NCI-H524 (cell line): ENCODE measurements at places on chromosomes 2 and 18.
A peak's percentile ranks its signal among the peaks of the same experiment; 100 is the strongest.

DNA sequence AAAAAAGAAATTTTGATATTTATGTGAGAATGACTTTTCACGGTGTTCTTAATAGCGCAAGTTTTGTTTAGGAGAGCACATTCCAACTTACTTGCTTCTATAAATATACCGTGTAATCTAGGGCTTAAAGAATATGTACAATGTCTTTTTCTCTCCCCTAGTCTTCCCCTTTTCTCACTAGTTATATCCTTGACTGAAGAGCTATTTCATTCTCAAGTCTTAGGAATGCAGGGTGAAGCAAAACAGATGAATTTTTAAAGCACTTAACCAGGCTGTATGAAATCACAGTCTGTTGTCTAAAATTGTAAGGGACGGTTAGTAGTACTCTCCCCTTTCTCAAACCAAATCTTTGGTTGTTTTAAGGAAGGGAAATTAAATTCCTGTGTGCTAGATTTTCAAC, 29.6 kb upstream of the SLC30A6 start:
- no peak for DNase-seq

GRCh38 chr18:80129672-80130367, 20.8 kb downstream of the ADNP2 start:
- no peak for DNase-seq

DNA sequence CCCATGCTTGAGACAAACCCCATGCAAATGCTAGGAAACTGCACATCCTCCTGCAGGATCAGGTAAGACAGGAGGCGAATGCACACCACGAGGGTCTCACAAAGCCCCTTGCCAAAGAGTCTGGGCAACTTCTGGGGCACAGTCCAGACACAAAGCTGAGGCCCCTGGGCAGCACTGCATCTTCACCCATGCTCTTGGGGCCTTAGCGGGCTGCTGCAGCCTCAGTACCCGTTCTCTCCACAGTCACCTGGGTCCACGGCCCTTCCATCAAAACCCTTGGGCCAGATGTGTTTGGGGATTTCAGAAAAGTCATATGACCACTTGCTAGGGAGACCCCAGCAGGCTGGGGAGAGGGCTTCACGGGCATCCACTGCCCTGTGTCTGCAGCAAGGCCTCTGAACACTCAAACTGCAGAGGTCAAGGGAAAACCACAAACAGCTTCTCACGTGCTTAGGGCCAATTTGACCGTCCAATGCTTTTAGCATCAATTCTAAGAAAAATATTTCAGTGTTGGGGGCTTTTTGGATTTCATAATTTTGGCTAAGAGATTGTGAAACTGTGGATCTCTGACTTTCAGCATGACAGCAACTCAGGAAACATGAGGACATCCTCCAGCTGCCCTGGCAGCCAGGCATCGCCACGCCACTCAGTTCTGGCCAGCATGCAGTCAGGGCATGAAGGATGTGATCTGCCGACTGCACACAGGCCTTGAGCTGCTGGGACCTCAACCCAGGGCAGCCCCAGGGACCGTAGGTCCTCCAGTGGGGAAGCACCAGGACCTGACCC, 20.0 kb downstream of the PASK start:
- DNase-seq = no peak

DNA sequence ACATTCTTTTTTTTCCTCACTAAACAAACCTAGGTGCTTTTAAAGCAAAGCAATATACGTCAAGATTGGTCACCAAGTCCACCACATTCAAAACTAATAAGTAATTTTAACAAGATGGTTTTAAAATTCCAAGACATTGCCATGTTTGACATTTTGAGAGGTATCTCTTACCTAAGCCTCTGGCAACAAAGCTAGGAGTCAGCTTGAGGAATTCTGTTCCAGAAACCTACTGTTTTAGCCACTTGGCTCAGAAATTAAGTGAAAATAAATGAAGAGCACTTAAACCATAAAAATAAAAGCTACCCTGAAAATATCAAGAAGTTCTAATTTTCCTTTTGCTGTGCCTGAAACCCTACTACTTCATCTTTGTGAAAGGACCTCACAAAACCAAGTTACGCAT, 30.0 kb upstream of the CHMP3 start:
- DNase-seq = no peak

DNA sequence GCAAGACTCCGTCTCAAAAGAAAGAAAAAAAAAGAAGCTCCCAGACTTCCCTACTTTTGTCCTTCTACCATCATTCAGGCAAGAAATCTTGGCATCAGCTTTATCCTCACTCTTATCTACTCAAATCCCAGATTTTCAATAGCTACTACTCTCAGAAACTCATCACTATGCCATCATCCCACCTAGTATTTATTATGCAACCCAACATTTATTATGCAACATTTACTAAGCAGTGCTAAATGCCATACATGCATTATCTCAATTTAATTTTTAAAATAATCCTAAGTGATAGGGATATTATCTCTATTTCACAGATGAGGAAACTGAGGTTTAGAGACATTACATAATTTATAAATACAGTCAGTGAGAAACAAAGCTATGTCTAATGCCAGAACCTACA, 4.1 kb downstream of the USP37 start:
- no peak for DNase-seq

DNA sequence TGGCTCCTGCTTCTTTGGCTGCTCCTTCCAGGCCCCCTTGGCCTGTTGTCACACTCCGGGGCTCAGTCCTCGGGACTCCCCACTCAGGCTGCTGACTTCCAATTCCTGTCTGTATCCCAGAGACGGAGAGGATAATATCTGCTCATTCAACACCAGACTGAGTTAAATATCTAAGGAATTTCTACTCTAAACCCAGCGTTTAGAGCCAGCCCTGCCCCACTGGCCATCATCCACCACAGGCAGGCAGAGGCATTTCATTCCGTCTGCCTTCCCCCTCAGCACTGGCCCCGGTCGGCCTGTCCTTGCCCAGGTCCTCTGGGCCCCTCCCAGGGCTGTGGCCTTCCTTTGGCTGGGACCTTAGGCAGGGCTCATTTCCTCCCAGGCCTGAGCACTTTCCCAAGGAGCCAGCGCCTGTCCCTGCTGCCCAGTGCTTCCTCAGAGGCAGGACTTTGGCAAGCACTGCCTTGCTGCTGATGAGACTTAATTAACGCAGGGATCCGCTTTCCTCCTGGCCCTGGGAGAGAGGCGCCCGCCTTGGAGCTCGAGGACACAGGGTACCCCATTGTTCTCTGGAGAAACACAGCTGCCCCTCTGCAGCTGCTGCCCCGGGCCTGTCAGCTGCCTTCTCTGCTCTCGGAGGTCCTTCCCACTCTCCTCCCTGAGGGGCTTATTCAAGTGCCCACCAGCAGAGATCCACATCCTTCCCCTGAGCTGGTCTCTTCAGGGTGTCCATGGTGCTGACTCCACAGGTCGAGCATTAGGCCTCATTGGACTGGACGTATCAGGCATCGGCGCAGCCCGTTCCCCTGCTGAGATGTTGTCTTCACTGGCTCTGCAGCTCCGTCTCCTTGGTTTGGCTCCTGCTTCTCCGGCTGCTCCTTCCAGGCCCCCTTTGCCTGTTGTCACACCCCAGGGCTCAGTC, 42.8 kb downstream of the ATOH8 start:
- peak; percentile 43 for DNase-seq

- DNase-seq = no peak
Observed at GRCh38 chr2:16522031-16522831, 143.4 kb downstream of the CYRIA start.

GRCh38 chr2:158687315-158687714, 107.8 kb upstream of the DAPL1 start:
- no peak for DNase-seq

DNA sequence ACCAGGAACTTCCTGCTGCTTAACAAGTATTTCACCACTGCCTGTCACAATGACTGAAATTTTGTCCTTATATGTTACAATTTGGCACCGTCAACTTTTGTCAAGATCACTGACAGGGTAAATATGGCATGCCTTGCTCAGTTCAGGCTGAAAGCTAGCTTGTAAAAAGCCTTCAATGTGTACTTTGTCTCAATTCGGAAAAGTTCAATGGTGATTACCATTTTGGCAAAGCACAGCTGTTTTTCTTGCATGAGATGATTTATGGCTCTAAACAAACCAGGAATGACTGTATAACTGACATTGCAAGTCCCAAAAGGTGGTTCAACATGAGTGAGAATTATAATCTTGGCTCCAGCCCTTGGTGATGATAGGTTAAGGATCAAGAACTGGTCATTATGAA, 1255.2 kb downstream of the CNTNAP5 start:
- no peak for DNase-seq

GRCh38 chr2:146203064-146203624, 1641.7 kb upstream of the ACVR2A start:
- DNase-seq = no peak

GRCh38 chr18:6294148-6294784, 120.4 kb downstream of the L3MBTL4 start:
- DNase-seq = no peak

GRCh38 chr18:58501066-58501896, 127.6 kb downstream of the ALPK2 start:
- DNase-seq = peak; percentile 26

DNA sequence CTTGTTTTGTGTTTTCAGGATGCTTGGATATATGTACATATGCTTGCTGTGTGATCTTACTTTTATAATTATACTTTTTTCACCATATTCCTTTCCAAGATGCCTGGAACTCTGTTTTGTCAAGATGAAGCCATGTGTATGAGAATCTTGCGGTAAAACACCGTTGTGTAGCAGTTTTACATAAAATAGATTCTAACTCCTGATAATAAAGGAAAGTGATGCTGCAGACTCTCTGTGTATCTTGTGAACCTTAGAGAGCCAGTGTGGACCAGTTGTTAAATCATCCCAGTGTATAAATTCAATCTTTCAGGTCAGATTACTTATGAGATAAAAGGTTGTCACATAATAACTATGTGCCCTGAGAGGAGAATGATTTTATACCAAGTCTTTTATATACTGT, 12.5 kb upstream of the ITGA4 start:
- DNase-seq = no peak

GRCh38 chr2:10868465-10869314, 43.0 kb upstream of the KCNF1 start:
- DNase-seq = no peak

DNA sequence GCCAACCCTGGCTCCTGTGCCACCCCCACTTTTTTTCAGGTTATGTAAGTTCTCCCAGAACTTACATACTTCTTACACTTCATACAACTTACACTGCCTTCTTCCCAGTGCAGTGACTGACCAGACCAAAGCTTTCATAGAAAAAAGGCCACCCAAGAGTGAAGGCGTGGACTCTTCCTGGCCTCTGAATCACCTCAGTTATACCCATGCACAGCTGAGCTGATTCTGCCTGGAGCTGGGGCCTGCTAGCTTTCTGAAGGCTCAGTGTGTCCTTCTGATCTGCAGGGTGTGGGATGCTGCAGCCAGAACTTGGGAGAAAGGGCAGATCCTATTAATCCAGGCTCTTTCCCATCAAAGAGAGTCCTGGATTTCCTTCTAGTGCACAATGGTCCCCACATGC, 216.1 kb downstream of the TTC32 start:
- DNase-seq = no peak

DNA sequence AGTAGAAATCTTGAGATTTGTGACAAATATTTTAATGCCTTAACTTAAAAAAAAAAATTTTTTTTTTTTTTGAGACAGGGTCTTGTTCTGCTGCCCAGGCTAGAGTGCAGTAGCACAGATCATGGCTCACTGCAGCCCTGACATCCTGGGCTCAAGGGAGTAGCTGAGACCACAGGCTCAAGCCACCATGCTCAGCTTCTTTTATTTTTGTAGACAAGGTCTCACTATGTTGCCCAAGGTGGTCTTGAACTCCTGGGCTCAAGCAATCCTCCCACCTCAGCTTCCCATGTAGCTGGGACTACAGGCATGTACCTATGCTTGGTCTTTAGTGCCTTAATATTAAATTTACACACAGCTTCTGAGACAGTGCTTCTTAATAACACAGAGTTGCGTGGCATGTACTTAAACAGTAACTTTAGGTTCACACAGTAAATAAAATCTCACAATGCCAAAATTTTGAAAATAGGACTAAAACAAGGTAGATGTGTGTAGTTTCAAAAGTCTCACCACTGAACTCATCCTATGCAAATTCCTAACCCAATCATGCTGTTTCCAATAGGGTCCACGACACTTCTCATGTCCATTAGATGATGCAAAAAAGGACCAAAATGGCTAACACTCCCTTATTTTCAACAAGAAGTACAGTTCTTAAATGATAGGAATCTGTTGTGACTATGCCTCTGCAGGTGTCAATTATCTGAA, 4.1 kb downstream of the HSPD1 start:
- DNase-seq = no peak

GRCh38 chr2:222950638-222951285, 89.9 kb downstream of the ACSL3 start:
- DNase-seq = no peak

DNA sequence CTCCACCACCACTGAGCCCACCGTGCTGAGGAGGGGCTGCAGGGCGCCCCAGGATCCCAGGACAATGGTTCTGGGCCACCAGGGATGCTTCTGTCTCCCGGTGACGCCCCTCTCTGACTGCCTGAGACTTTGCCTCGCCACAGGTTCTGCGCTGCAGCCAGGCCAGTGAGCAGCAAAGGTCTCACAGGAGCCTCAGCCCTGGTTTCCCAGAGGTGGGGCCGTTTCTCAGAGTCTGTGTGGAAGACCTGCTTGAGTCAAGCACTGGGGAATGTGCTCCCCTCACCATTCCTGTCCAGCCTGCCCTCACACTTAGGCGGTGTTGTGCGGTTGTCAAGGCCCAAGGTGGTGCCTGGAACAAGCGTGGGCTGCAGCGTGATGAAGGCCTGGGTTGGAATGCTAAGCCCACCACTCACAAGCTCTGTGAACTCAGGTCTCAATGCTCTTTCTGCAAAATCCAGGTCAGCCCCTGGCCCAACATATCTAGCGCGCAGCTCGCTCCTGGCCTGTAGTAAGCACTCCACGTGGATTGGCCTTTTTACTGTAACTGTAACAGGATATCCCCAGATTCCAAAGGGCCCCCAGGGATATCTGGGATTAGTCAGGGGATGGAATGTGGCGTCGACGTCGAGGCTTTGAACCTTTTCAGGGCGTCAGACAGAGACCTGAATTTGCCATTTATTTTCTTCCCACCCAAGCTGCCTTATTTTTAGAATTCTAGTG, 47.6 kb downstream of the PLB1 start:
- peak; percentile 20 for DNase-seq

GRCh38 chr2:120161190-120161589, 62.0 kb downstream of the TMEM185B start:
- DNase-seq = no peak

- no peak for DNase-seq
Observed at GRCh38 chr2:232979871-232980461, 33.1 kb downstream of the NGEF start.

GRCh38 chr2:109507217-109507616, 106.5 kb downstream of the SEPTIN10 start:
- DNase-seq = no peak

DNA sequence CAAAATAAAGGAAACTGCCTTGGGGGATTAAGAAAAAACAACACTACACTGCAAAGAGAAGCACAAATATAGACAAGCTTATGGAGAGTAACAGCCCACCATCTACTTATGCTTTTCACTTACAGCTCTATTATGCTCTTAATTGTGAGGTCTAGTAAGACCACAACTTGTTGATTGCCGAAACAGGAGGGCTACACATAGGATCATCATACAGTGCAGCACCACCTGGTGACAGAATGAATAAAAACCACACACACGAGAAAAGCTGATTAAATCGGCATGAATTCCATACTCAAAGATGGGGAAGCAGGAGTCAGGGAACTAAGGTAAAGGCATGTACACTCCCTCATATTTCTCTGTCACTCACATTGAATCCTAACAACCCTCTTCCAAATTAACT, 259.2 kb downstream of the IKZF2 start:
- DNase-seq = peak; percentile 1
